Left lobe of liver (tissue), 2 donors: ENCODE measurements at places on chromosomes 7 and 10.

GRCh38 chr10:75197906-75198305 lies 12.7 kb upstream of the VDAC2 start:
- peak; percentile 31 for DNase-seq

DNA sequence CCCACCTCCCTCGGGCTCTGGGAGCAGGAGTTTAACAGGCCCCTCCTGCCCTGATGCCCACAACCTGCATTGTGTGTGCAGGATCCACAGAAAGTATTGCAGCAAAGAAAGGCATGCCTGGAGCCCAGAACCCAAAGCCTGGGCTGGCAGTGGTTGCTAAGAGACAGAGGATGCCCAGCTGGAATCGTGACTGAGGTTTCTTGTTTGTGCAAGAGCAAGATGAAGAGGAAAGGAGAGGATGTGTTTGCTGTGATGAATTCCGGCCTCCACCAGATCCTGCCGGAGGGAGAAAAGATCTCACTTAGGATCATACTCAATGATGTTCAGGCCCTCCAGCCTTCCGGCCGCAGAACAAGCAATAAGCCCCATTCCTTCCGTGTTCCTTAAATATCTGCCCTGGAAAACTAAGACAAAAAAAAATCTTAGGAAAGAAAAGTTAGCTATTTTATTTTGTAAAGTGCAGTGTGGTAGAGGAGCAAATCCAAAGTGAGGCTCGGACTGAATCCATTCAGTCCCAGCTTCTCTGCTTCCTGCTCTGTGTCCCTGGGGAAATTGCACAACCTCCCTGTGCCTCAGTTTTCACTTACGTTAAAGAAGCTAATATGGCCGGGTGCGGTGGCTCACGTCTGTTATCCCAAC lies 57.1 kb downstream of the SLIT1 start:
- DNase-seq = no peak

- DNase-seq = no peak
Observed at GRCh38 chr10:103951942-103952341, 15.0 kb upstream of the SLK start.

DNA sequence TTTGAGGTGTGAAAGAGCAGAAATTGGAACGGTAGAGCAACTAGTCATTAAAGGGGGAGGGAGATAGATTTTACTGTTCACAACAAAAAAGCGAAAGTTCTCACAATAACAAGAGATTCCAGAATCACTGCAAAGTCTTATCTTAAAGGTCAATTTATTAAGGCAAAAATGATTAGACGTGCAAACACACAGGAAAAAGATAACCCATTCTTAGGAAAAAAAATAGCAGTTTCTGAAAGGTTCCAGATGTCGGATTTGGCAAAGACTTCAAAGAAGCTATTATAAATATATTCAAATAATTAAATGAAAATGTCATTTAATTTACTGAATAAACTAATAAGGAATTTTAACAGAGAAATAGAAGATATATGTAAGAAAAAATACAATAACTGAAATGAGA lies 70.8 kb upstream of the GNAI1 start:
- DNase-seq = no peak

DNA sequence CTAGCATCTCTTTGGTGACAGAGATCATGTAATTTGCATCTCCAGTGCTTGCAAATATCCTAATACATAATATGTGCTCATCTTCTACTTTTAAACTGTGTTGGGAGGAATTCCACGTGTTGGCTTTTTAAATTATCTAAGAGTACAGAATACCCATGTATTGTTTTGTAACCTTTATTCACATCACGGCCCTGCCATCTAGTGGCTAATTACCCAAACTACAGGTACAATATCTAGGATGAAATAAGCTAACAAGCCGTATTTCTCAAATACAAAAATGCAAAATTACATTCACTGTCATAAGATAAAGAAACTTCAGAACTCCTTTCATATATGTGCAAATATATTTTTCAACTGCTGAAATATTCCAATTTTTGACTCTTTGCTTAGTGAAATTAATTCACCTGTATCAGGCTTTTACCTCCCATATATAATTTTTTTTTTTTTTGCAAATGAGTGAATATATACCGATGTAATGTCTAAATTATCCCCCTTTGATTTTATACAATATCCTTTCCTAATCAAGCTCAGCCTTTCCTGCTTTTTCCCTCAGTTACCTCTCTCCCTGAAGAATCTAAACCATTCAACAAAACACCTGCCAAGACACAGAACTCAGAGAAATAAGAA lies 30.3 kb upstream of the LSM8 start:
- no peak for DNase-seq

DNA sequence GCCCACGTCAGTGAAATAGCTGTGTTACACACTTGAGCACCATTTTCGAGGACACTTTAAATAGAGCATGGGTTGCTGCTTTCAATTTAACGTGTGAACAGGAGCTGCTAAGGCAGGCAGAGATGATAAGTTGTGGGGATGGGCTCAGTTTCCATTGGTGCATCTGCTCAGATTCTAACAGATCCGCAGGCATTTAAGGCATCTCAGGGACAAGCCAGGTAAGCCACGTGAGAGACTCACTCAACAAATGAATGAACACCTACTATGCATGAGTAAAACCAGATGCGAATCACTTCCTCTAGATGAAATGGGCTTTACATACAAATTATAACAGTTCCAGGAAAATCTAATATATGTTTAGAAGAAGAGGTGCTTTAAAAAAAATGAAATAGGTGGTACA lies 34.6 kb downstream of the PLXNA4 start:
- DNase-seq = no peak

GRCh38 chr10:48514916-48515315 lies 90.0 kb downstream of the ARHGAP22 start:
- no peak for DNase-seq

DNA sequence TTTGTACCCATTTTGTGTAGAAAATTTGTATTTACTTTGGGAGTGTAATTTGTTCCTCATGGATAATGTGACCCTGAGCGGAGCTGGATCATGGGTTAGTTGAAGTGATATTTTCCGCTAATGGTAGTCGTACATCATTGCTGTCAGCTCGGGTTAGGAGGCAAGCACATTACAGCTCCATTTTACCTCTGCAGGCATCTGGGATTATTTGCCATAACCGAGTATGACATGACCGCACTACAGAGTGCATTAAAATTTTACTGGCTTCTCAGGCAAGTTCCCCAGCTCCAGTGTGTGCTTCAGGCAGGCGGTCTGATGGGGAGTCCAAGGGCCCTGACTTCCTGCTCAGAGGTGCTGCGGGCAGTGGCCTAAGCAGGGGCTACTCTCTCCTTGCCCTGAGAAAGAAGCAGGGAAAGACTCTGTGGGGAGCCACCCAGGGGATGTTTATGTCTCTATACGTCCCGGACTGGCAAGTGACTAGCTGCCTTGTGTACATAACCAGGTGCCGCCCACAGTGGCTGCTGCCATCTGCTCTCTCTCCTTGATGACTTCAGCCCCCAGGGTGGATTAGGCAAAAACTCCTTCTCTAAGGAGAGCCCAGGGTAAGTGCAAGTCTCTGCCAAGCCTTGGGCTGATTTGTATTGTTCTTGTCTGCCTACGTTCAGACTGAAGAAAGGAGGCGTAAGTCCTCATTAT lies 685.3 kb upstream of the GALNT17 start:
- DNase-seq = no peak

- no peak for DNase-seq
Observed at GRCh38 chr10:71684356-71685173, 35.0 kb downstream of the C10orf105 start.

- DNase-seq = no peak
Observed at GRCh38 chr10:79942261-79943185, 6.4 kb downstream of the SFTPD start.

DNA sequence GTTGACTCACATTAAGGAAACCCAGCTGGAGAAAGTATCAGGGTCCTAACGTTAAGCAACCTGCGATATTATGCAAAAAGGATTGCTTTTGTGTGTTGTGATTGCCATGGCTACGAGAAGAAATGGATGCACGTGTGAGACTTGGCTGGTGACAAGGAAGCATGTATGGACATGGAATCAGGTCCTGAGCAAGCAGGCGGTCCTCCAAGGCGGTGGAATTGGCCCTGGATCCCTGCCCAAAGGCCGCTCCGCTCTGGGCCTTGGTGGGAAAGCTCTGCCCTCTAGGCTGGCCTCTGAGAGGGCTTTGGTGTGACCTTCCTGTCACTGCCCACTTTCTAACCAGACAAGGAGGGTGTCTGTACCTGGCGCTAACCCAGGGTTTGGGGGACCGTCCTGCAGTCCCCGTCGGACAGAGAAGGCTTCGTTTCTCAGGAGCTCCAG lies 192.1 kb downstream of the EBF3 start:
- DNase-seq = peak; percentile 39

DNA sequence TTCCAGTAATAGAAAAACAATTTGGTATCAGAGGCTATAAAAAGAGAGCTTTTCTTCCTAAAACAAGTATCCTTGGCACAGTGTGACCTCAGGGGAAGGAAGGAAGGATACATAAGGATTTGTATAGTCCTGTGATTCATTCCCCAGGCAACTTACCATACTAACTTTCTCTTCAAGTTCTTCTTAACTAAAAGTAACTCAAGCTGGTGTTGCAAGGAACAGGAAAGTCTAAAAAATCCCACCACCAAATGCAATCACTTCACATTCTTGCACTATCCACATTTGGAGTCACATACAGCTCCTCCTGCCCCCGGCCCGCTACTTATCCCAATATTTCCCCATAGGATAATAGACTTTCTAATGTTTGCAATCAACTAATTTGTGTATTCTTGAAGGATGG lies 84.8 kb downstream of the PRKAG2 start:
- no peak for DNase-seq

- DNase-seq = peak; percentile 95
Observed at GRCh38 chr10:122310311-122311050, 39.4 kb downstream of the BTBD16 start.

- no peak for DNase-seq
Observed at GRCh38 chr10:90856964-90857634, 740 bp downstream of the HTR7 start.

- DNase-seq = no peak
Observed at GRCh38 chr10:125554753-125555152, 128.2 kb downstream of the TEX36 start.

DNA sequence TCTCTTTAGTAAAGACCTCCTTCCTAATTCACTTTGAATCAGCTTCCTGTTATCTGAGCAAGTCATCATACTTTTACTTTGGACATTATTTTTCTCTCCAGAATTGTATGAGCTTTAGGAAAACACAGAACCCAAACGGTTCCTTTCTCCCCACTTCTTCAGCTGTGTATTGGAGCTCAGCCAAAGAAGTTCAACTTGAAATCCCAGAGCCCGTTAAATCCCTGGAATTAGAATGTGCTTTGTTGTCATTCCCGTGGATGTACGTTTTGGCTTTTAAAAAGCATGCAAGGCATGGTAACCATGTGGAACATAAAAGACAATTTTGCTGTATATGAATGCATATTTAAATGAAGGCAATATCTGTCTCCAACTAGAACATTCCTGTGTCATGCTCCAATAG lies 46.6 kb downstream of the AGMO start:
- no peak for DNase-seq

DNA sequence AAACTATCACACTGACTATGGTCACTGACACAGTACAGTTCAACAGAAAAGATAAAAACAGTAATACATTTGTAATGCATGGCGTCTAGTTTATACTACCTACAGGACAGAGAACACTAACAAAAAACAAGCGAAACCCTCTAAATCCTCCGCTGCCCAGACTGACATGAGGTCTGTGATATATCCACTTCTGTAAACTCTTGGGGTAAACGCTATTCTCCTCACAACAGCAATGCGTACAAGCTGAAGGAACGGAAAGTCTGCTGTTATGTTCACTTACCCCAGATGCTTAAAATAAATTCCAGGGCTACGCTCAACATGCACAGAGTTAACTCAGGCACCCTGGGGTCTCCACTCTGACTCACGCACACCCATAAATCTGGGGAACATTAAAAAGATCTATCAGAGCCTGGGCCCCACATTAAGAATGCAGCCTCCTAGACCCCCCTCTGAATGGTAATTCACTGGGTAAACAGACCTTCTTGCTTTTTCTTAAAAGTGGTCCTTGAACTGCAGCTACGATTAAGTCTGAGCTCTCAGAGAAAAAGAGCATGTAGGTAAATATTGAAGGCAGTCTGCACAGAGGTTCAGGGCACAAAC lies 105.6 kb downstream of the CTBP2 start:
- DNase-seq = no peak

- DNase-seq = peak; percentile 10
Observed at GRCh38 chr7:159088016-159088865, 56.4 kb downstream of the VIPR2 start.

GRCh38 chr10:64071218-64071617 lies 550.0 kb downstream of the REEP3 start:
- no peak for DNase-seq
